Prostate gland (tissue), 2 donors: ENCODE measurements at places on chromosomes 6 and 20.

- H3K36me3 ChIP-seq: no peaks in the 10 kb centered on the region
- no peak overlapping the region for H3K4me3 ChIP-seq
- peak overlapping the region; percentile 42 for H3K27ac ChIP-seq
- no peaks in the 10 kb centered on the region for H3K27me3 ChIP-seq
- DNase-seq: no peak
- H3K4me1 ChIP-seq: no peaks in the 10 kb centered on the region
Observed at GRCh38 chr20:51569815-51570738, 27.6 kb upstream of the NFATC2 start.

DNA sequence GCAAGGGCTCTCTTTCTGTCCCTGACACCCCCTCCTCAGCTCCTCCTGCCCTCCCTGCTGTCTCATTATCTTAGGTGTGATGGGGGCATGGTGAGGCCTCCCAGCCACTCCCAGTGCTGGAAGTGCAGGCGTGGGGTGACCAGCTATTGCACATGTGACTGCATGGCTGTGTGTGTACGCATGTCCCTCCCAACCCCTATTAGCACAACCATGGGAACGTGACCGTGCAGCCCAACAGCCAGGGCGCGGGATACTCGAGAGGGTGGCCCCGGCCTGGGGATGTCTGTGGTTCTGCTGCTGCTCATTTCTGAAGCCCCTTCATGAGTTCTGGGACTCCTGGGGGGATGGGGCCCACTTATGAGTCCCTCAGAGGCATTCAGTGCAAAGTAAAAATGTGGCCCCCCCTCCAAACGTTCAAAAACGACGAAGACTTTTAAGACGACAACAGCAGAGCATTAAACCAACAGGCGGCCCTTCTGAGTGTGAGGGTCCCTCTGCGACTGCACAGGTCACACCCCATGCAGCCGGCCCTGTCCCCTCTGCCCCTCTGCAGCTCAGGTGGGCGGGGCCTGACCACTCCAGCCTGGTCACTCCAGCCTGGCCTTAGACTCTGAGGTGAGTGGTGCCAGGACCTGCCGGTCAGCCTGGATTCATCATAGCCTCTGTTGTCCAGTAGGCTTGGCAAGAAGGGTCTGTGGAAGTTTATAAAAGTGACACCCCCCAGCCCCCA, 51.1 kb downstream of the RBM38 start:
- peak overlapping the region; percentile 92 for H3K27ac ChIP-seq
- no peaks in the 10 kb centered on the region for H3K36me3 ChIP-seq
- peaks cover 7% of the 10 kb centered on the region for H3K4me1 ChIP-seq
- no peak for DNase-seq
- no peak overlapping the region for H3K4me3 ChIP-seq

DNA sequence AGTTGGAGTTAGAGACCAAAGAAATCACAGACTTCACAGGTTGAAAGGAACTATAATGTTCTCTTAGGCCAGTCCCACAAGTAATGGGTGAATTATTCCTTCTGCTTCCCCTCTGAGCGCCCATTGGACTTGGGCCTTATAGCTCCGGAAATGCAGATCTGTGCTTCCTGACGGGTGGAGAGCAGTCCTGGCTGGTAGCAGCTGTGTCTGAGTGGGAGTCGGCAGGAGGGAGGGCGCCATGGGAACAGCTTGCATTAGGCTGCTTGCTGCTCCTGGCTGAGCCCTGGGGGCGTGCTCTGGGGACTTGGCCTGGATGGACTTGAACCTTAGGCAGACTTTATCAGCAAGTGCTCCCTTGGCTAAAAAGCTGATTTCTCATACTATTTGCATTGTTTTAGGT, 18.4 kb upstream of the NUP153 start:
- H3K36me3 ChIP-seq: no peaks in the 10 kb centered on the region
- no peaks in the 10 kb centered on the region for H3K27me3 ChIP-seq

DNA sequence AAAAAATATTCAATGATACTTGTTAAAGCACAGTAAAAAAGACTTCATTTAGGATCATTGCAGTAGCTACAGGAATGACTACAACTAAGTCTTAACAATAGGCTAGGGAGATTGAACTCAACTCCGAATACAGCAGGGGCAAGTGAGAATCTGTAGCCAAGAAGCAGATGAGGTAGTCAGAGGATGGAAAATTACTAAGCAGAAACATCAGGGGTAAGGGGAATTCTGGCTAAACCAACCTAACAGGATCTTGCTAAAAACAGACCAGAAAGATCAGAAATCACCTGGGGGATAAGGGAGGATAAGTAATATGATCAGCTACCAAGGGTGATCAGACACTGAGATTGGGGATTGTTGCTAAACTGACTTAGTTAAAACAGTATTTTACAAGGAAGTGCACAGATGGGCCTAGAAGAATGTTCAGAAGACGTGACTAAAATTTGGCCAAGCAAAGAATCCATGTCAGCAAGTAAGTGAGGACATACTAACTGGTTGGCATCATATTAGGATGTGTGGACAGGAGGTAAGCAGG, 217.5 kb downstream of the TENT5A start:
- no peaks in the 10 kb centered on the region for H3K36me3 ChIP-seq
- H3K4me1 ChIP-seq: no peaks in the 10 kb centered on the region
- H3K27me3 ChIP-seq: no peaks in the 10 kb centered on the region
- no peak for DNase-seq
- no peak overlapping the region for H3K27ac ChIP-seq

DNA sequence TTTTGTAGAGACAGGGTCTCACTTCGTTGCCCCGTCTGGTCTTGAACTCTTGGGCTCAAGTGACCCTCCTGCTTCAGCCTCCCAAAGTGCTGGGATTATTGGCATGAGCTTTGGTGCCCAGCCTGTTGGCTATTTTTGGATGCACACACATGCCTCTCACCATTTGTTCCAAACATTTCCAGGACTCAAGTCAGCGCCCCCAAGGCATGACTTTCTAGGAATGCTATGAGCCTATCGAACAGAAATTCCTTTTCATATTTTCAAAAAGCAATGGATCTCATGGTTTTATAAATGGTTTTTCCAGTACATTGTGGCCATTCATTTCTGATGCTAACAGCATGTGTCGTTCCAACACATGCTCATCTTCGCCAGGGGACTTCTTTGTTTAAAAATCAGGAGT, 119.3 kb upstream of the NAA20 start:
- no peaks in the 10 kb centered on the region for H3K36me3 ChIP-seq
- no peak overlapping the region for H3K27ac ChIP-seq
- no peaks in the 10 kb centered on the region for H3K4me1 ChIP-seq
- no peaks in the 10 kb centered on the region for H3K27me3 ChIP-seq

DNA sequence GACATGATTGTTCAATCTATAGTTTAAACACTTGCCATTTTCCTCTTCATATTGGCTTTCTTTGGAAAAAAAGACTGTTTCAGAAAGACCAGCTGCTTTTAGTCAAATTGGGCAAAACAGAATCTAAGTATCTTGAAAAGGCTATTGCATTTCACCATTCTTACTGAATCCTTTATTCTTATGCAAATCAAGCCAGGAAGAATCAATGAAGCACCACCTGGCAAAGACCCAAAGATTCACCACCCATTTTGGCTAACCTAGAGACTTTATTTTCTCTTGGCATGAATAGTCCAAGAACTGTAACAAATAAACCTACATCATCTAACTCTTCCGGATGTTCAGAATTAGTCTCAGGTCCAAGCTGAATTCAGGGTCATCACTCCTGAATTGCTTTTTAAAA, 71.3 kb upstream of the EYA4 start:
- no peak for DNase-seq
- no peaks in the 10 kb centered on the region for H3K36me3 ChIP-seq
- H3K27ac ChIP-seq: no peak overlapping the region
- H3K27me3 ChIP-seq: no peaks in the 10 kb centered on the region
- no peak overlapping the region for H3K4me3 ChIP-seq
